ENCODE measurements at places on chromosomes 3 and 15.
A peak's percentile ranks its signal among the peaks of the same experiment; 100 is the strongest.

DNA sequence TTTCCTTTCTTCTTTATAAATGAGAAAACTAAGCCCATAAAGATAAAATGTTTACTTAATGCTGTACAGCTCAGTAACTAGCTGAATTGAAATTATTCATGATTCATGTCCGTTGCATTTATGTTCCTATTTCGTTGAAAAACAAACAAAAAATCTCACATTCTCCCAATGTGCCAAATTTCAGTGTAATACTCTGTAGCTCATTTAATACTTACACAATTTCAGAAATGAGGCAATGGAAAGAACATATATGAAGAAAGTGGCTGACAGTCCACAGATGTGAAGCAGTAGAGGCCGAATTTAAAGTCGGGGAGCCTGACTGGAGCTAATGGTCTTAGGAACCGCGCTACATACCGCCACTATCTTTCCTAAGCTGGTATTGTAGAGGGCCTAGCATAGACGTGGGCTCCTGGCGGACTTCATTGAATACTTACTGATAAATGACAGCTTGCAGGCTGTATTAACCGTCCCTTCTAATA is 651 bp downstream of the PLSCR2 start:
- H3K4me3 ChIP-seq: no peak overlapping the region
- peaks cover 7% of the 10 kb centered on the region for H3K4me1 ChIP-seq
- H3K27ac ChIP-seq: peak overlapping the region; percentile 73

DNA sequence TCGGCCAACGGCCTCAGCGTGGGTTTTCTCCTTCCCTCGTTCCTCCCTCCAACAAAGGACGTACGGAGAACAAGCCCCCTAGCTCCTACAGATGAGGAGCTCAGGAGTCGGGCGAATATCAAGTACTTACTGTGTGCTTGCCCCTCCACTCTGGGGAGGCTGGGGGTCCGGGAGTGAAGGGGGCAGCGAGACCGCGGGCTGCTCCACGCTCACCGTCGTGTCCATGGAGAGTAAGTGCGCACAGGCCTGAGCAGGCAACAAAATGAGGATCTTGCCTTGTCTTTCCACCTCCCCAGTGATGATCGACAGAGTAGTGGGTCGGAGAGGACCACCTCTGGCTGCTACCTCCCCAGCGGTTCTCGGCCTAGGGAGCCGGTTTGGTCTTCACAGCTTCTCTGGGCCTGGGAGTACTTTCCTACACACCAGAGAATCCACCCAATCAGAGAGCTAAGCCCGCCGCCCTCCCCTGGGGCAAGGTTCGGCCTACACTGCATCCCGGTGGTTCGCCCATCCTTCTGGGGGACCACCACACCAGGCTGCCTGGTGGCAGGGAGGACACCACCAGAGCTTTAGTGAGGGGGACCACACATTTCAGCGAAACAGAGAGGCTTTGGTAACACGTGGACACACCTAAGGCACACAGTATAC is 603 bp upstream of the TRANK1 start:
- no peaks in the 10 kb centered on the region for H3K36me3 ChIP-seq
- DNase-seq: no peak
- H3K4me3 ChIP-seq: peak overlapping the region; percentile 88
- no peak overlapping the region for H3K27ac ChIP-seq
- H3K4me1 ChIP-seq: peaks cover 24% of the 10 kb centered on the region
- no peaks in the 10 kb centered on the region for H3K27me3 ChIP-seq

GRCh38 chr15:48266024-48266689 is 60.1 kb downstream of the SLC12A1 start:
- no peak overlapping the region for H3K4me3 ChIP-seq
- DNase-seq: no peak
- H3K36me3 ChIP-seq: no peaks in the 10 kb centered on the region
- no peaks in the 10 kb centered on the region for H3K4me1 ChIP-seq

DNA sequence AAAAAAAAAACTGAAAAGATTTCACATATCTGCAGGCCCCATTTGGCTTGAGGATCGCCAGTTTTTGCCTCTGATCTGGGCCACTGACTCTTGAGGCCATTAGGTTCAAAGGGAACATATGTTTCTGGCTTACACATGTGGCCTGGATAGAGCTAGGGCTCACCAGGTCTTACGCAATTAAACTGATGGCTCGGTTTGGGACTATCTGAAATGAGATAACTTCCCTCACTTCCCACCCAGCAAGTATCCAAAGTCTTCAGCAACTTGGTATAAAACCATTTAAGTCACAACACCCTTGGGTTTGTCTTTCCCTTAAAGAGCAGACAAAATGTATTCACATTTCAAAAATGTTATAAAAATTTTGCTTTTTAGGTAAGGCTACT is 36.3 kb downstream of the LRIG1 start:
- DNase-seq: no peak
- H3K36me3 ChIP-seq: no peaks in the 10 kb centered on the region
- H3K4me3 ChIP-seq: no peak overlapping the region
- peak overlapping the region; percentile 19 for H3K27ac ChIP-seq
- peaks cover 50% of the 10 kb centered on the region for H3K4me1 ChIP-seq
- no peaks in the 10 kb centered on the region for H3K27me3 ChIP-seq

GRCh38 chr15:92715758-92716157 is 60.2 kb upstream of the FAM174B start:
- no peak overlapping the region for H3K27ac ChIP-seq
- peak; percentile 81 for DNase-seq
- no peaks in the 10 kb centered on the region for H3K36me3 ChIP-seq
- peaks cover 5% of the 10 kb centered on the region for H3K27me3 ChIP-seq
- peaks cover 13% of the 10 kb centered on the region for H3K4me1 ChIP-seq
- no peak overlapping the region for H3K4me3 ChIP-seq

GRCh38 chr3:82144811-82145210 is 383.4 kb upstream of the GBE1 start:
- H3K4me3 ChIP-seq: no peak overlapping the region
- no peak overlapping the region for H3K27ac ChIP-seq
- no peak for DNase-seq
- H3K36me3 ChIP-seq: no peaks in the 10 kb centered on the region

DNA sequence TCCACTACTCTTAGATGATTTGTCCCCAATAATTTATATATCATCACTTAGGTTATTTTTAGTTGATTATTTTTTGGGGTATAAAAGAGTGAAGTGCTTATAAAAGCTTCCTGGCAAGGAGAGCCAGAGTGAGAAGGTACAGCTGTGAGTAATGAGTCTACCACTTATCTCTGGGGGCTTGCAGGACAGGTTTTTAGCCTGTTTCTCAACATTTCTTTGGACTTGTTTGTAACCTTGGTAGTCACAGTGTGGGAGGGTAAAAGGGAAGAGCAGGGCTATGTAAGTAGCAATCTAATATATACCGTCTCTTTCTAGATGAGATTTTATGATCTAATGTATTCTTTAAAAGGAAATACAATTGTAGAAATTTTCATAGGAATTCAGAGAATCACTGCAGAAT is 321.3 kb upstream of the GOLIM4 start:
- H3K4me3 ChIP-seq: no peak overlapping the region
- no peaks in the 10 kb centered on the region for H3K27me3 ChIP-seq
- H3K4me1 ChIP-seq: no peaks in the 10 kb centered on the region
- no peak overlapping the region for H3K27ac ChIP-seq
- H3K36me3 ChIP-seq: no peaks in the 10 kb centered on the region
- DNase-seq: peak; percentile 44

GRCh38 chr15:85672332-85673084 is 122.2 kb downstream of the KLHL25 start:
- peaks cover 11% of the 10 kb centered on the region for H3K4me1 ChIP-seq
- no peak overlapping the region for H3K4me3 ChIP-seq
- H3K36me3 ChIP-seq: peaks cover 5% of the 10 kb centered on the region
- H3K27ac ChIP-seq: peak overlapping the region; percentile 24
- no peak for DNase-seq

Measured in left lung (tissue), 14 donors.